ENCODE measurements at places on chromosomes 13 and 19.

GRCh38 chr13:50529154-50529882, 314.2 kb downstream of the DLEU7 start:
- peak; percentile 69 for DNase-seq

- DNase-seq = no peak
Observed at GRCh38 chr13:96575423-96576320, 418.6 kb downstream of the OXGR1 start.

DNA sequence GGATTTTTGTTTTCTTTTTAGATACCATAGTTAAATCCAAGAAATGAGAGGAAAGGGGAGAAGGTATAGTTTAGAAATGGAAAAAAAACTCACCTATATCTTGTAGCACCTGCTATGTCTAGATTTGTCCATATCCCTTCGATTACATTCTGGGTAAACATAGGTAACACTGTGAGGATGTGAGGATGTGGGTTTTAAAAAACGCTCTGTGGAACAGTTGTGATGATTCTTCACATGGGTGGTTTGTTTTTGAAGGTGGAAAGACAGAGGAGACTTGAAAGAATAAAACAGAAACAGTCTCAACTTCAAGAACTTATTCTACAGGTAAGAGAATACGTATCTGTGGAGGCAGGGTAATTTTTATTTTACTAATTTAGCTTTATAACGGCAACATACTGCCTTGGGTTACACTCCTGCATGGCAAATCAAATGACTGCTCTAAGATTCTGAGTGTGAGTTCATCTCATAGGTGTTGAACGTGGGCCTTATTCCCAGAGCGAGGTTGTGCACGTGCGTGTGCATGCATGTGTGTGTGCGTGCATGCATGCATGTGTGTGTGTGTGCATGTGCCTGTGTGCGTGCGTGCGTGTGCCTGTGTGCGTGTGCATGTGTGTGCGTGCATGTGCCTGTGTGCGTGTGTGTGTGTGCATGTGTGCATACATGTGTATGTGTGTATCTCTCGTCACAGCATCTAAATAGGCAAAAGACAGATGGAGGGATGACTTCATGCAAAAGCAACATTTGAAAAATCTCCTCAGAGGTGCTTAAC, 23.5 kb downstream of the ATP4B start:
- DNase-seq = no peak

- DNase-seq = no peak
Observed at GRCh38 chr19:28039677-28040381, 1173.1 kb downstream of the UQCRFS1 start.

GRCh38 chr13:20721454-20722357, 18.2 kb downstream of the IL17D start:
- no peak for DNase-seq

DNA sequence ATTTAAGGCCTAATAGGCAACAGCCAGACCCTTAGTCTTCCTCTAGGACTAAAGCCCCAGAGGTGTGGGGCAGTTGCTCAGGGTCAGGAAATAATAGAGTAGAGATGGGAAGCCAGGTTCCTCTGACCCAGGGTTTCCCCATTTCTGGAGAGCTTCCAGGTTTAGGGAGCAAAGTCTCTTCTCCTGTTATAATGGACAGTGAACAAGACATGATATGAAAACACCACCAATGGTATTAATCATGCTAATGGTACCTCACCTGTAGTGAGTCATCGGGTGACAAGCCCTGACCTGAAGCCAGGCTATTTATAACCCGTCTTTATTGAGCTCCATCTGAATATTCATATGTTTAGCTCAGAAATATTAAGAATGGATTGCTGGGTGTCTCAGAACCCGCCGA, 24.6 kb downstream of the BICRA start:
- DNase-seq = no peak

Data from HEK293T (cell line).